ENCODE measurements at places on chromosomes 3 and 15.

DNA sequence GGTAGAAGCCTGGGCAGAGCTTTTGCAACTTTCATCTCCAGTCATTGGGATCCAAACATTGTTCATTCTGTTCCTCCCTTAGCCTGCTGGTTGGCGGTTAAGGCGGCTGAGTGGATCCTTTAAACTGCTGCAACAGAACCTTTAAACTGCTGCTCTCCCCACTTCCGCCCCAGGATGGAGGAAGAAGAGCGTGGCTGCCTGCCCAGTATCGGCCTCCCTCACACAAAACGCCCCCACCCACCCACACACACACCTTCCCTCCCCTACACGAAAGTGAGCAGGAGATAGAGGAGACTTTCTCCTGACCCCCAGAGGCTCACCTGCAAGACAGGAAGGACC, 460 bp upstream of the ZMAT3 start:
- DNase-seq: no peak

DNA sequence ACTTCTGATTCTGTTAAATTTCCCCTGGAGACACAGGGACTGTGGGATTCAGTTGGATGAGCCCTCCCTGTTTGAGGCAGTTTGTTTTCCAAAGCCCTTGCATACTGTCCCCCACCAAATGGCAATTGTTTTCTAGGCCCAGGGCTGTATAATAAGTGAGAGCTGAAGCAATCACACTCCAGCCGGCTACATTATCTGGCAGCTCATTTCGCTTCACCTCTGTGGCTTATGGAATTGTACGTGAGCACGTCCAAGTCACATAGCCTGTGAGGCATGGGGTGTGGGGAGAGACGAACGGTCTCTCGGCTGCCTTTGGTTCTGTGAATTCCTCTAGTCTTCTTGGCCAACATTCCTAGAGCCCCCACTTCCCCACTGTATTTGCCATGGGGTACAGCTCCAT, 10.7 kb downstream of the RBP2 start:
- no peak for DNase-seq

GRCh38 chr15:68706256-68706655, 114.4 kb downstream of the ANP32A start:
- DNase-seq: no peak

DNA sequence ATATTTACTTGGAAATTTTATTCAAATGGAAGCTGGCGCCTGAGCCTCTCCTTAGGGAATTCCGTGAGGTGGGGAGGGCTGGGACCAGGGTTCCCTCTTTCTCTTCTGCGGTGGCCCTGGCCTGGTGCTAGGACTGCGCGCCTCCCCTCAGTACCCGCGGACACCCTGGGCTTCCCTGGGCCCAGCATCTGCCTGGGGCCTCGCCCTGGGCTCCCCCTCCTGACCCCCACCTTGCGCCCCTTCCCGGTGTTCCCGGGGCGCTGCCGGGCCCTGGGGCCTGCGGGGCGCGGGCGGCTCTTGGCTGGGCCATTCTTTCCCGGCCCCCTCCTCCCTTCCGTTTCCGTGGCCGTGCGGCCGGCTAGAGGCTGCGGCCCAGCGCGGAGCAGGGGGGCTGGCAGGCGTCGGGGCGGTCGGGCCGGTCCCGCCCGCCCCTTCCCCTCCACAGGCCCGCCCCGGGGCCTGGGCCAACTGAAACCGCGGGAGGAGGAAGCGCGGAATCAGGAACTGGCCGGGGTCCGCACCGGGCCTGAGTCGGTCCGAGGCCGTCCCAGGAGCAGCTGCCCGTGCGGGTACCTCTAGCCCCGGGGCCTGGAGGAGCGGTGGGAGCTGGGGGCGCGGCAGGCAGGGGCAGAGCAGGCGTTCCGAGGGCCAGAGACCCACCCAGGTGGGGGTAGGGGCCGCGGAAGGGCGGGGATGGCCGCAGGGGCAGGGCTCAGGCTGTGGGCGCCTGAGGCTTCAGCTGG, at the start of gene FES:
FES (plus strand) TSS at position 529 of the 743 bp plus-strand sequence. CDS start 542 bp downstream, outside the sequence.
- DNase-seq: peak; percentile 73

- no peak for DNase-seq
These were observed 740.1 kb upstream of the GRM7 start for GRCh38 chr3:6120786-6121185.

GRCh38 chr3:25472153-25472552, 44.1 kb downstream of the RARB start:
- no peak for DNase-seq

DNA sequence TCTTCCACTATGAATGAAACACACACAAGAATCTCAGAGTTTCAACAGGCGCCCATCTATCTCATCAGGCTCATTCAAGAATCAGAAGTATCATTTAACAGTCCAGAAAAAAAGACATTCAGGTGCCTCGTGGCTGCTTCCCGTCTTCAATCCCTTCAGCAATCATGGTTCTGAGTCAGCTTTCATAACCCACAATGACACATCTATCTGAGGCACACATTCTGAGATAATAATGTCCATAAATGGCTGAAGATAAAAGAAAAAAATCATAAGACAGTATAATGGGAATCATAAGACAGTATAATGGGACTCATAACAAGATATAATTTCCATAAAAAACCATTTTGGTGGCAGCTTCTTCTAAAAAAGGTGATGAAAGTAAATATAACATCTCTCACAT, 52.4 kb downstream of the TNIK start:
- DNase-seq: no peak

- no peak for DNase-seq
These were observed 85.7 kb downstream of the C3orf70 start for GRCh38 chr3:185067173-185067572.

- DNase-seq: peak; percentile 65
These were observed 37.0 kb downstream of the ZNF710 start for GRCh38 chr15:90037961-90038631.

DNA sequence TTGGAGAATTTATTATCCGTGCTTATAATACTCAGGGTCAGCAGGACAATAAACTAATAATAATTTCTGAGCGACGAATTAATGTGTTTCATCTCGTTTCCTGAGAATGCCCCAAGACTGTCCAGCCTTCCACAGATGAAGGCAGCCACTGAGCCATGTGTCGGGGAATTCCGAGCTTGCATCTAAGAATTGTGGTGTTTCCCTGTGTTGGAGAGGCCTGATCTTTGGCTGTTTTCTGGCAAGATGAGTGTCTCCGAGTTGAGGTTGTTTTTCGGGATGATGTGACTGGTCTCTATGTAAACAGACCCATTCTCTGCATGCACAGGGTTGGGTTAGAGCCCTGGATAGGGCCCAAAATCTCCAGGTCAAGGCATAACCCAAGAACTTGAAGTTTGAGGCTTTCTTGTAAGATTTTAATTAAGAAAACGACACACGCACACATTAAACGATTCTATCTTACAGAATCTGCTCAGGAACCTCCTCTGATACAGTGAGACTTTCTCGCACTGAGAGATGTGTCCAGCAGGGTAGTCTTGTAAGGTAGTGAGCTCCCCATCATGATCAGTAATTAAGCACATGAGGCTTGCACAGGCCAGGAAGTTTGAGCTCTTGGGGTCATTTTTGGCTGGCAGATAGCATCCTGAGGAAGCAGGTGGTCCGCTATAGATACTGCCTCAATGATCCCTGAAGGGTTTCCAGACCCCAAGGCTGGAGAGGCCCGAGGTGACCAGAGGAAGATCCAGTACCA, 14.4 kb downstream of the FGD5 start:
- DNase-seq: no peak

DNA sequence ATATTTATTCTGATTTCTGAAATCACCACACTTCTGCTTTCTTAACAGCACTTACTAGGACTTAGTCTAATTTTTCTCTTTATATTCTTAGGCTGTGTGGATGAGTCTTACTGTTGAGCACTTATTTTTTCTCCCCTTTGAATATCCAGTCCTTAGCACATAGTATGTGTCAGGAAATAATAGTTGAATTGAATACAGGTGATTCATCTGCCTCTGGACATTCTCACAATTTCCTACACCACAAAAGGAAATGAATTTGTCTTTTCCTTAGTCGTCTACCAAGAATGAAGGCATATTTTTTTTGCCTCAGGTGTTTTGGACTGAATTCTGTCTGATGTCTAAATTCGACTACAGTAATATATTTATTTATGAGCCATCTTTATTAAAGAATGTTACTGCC, 204.2 kb downstream of the GHSR start:
- DNase-seq: no peak

DNA sequence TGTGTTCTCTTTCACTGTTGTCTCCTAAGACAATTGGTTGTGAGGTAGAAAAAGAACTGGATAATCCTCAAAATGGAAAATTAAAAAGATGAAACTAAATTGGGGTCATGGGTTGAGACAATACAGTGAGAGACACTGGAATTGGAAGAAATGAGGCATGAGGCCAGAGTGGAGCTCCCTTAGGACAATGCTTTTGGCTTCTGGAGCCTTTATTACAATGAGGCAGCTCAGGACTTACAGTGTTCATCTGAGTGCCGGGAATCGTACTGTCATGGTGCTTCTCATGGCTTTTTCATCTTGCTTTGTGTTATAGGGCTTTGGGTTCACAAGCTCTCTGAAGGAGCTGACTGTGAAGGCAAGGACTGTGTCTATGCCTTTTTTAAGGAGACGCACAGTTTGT, 293.5 kb downstream of the SOX2 start:
- DNase-seq: no peak

DNA sequence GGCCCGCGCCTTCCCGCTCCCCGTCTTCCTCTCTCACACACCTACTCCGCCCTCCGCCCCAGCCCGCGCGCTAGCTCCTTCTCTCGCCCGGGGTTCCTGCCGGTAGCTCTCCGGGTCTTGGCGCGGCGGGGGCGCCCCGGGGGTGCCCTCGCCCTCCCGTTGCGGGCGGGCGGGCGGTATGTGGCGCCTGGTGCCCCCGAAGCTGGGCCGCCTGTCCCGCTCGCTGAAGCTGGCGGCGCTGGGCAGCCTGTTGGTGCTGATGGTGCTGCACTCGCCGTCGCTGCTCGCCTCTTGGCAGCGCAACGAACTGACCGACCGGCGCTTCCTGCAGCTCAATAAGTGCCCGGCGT, 507 bp downstream of the DIPK2A start:
- no peak for DNase-seq

- DNase-seq: no peak
These were observed 185.0 kb downstream of the TIGIT start for GRCh38 chr3:114478801-114479200.

- DNase-seq: no peak
These were observed 504 bp downstream of the ABHD2 start for GRCh38 chr15:89088605-89089315.

GRCh38 chr3:153163756-153164550, 1.9 kb downstream of the RAP2B start:
- DNase-seq: no peak

- no peak for DNase-seq
These were observed 50.6 kb upstream of the SPATA16 start for GRCh38 chr3:173191611-173192010.

DNA sequence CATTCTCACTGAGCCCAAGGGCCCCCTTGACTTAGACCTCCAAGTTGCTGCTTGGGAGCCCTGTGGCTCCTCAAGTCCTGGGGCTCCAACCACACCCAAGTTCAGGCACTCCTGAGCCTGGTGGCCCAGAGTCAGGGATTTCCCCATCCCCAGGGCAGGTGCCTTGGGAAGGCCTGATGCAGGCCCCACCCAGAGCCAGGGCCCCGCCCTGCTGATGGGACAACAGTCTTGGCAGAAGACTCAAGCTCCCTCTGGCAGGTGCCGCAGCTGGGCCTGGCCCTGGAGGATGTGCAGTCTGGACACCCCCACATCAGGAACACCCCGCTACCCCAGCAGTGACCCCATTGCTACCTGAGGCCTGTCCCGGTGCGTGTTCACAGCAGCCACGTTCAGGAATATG, 17.7 kb upstream of the SHISA5 start:
- DNase-seq: no peak

Measured in RWPE2 (cell line).